ENCODE measurements at places on chromosomes 1 and 21. TPM values are rescaled to one million over a fixed set of nuclear protein-coding genes. Genes with fewer than 3 reads are reported as not detected.

GRCh38 chr1:59738591-59739015 lies 76.1 kb upstream of the HOOK1 start:
- peak; percentile 15 for DNase-seq

- DNase-seq: no peak
Measured at GRCh38 chr1:204493145-204493983, 1.2 kb downstream of the PIK3C2B start.

DNA sequence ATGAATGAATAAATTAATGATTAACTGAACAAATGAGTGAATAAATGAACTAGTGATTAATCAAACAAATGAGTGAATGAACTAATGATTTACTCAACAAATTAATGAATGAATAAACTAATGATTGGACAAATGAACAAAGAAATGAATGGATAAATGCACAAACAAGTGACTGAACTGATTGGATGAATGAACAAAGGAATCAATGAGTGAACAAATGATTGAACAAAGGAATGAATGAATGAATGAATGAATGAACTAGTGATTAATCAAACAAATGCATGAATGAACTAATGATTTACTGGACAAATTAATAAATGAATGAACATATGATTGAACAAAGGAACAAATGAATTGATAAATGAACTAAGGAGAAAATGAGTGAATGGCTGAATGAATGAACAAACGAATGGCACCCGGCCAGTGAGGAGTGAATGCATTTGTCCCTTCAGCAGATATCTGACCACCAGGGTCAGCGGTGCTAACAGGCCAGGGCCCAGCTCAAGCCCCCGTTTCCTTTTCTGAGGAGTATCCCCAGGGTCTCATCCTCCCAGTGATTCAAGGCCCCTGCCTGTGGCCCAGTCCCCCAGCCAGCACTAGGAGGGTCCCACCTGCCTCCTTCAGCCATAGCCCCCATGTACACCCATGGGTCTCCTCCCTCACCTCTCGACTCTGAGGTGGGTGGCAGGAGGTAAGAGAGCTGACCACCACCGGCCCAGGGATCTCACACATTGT lies 49.9 kb downstream of the WNT9A start:
- DNase-seq: no peak

GRCh38 chr1:117754061-117754969 lies 148.5 kb downstream of the TENT5C start:
- DNase-seq: peak; percentile 27

DNA sequence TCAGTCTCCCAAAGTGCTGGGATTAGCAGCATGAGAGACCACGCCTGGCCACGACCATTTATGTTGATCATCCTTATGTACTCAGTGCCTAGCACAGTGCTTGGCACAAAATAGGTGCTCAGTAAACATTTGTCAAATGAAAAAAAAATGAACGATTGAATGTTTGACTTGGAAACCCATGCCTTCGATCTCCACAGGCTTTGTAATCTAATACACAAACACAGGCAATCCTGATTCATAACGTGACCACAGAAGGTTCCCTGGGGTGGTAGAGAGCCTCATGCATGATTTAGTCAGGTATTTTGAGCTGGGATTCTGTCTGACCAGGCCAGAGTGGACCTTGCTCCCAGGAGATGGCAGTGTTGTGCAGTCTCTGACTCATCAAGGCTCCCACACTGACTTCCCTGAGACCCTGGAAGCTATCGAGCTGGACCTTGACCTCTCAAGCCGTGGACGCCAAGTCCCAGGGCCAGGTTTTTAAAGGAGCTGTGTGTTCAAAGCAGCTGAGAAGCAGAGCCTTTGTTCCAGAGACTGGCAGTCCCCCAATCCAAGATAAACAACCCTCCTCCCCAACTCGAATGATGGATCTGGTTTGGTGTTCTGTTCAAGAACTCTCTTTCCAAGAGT lies 81.1 kb downstream of the PGM1 start:
- peak; percentile 80 for DNase-seq

DNA sequence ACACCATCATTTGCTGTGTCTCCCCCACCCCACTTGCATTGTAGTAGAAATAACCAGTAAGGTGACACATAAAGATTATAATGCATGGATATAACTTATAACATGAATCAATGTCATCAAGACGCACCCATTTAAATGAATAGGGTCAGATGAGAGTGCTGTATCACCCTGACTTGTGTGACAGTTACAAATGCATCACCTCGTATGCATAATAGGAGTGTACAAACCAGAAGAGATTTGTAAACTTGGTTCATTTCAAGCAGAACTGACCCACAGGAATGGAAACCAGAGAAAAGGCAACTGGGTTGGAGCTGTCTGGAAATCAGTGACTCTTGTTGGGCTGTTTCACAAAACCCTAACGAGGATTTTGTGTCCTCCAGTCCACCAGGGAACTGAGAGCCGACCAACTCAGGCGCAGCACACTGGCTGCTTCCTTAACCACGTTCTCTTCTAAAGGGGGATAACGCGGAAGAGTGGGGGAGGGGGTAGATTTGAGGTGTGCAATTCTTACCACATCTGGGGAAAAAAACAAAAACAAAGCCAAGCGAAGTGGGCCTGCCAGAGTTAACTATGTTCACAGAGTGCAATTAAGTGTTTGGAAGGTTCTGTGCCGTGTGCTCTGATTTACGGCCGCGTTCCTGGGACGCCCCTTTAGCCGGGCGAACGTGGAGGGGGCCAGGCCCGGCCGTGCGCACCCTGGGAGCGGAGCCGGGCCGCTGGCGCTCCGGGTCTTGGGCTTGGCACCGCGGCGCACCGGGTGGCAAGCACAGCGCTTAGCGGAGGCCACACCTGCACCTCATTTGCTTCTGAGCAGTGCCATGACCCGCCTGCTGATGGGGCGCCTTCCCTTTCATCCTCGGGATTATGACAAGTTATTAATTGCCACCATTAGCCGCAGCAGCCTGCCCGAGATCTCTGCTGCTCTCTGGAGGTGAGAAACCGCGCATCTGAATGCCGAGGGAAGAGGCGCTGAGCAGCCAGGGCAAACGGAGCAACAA lies 248.8 kb upstream of the FOXD3 start:
- no peak for DNase-seq

GRCh38 chr1:203926025-203926540 lies 64.7 kb downstream of the SNRPE start:
- DNase-seq: no peak

DNA sequence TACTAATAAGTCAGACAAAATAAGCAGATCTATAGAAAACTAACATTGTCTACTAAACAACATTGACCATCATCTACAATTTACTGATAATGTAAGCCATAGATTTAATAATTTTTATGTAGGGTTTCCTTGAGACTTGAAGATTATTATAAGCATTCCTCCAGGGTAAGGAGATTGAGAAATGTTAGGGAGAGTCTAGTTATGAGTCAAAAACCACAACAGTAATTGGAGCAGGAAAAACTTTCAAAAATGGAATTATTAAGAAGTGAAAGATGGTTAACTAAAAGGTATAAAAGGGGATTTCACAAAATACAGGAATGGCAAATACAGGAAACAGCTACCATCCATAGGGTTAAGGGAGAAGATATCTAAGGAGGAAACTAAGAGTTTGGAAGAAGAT lies 12.4 kb upstream of the UHMK1 start:
- DNase-seq: no peak

DNA sequence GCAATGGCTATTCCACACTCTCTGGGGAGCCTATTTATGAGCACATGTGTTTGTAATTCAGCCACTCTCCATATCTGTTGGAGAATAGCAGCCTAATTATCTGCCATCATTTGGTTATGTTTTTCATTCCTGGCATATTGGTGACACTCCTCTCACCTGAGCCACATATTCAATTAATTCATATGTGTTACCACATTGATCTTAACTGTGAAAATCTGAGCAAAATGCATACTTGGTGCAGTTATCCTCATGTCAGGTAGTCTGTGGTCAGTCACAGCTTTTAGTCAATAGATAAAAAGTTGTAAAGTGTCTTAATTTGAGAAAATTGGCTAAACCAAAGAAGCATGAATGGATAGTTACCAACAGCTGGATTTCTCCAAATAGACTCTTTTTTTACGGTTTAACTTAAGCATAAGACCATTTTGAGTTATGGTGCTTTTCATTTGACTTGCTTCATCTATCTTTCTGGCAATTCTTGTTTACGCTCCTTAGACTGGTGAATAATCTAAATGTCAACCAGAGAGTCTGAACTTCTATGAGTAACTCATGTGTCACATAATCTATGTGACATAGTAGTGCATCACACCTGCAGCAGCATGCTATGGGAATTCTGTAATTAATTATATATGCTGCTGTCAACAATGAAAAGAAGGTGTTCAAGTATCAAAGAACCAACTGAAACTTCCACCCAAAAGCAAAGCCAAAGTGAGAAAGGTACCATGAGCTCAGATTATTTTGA lies 187.7 kb upstream of the SGIP1 start:
- no peak for DNase-seq

- no peak for DNase-seq
Measured at GRCh38 chr1:87394513-87394912, 65.8 kb downstream of the LMO4 start.

DNA sequence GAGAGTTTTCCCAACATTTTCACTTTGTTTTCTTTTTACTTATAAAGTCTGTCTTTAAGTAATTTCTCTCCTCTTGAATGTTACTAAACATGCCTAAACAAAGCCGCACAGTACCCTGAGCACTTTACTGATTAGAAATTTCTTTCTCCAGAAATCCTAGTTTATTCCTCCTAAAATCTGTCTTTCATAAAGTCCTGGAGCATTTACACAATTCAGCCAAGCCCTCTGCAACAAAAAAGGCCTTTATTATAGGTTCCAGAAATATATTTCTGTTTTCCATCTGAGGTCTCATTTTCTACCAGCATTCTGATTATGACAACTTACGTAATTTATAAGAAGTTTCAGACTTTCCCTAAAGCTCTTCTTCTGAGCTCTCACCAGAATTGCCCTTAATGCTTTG lies 549.5 kb upstream of the OLFM3 start:
- no peak for DNase-seq

DNA sequence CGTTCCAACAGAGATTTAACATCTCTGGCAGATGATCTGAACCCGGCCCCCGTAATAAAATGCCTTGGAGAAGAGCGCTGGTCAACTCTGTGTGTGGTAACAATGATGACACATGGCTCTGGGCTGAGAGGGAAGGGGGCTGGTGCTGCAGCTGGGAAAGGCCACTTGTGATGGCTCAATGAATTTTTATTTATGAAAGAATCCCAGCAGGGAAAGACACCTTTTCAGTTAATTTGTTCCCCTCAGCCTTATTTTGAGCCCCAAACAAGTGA lies 59.4 kb downstream of the SYT6 start:
- DNase-seq: no peak

GRCh38 chr1:17635811-17636210 lies 96.3 kb downstream of the ARHGEF10L start:
- no peak for DNase-seq

GRCh38 chr1:14538335-14538734 lies 60.1 kb upstream of the KAZN start:
- no peak for DNase-seq

DNA sequence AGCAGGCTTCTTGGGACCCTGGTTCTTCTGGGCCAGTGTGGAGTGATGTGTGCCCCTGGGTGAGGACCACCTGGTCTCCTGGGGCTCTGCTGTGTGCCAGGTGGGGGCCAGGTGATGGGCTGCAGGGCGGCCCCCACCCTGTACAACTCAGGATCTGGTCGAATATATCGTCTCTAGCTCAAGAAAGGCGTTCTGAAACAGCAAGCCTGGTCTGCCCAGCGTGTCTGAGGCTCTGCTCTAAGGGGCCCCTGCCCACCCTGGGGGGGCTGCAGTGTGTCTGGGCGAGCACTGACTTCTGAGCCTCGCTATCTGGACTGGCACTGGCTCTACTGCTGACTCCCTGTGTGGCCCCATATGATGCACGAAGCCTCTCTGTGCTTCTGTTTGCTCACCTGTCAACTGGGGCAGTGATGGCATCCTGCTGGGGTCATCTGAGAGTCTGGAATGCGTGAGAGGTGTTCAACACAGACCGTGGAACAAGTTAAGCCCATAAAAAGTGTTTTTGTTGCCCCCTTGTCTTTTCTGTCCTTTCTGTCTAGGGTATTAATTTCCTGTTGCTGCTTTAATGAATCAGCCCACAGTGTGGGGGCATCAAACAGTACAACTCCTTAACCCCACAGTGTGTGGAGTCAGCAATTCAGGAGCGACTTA lies 56.0 kb upstream of the TRAPPC10 start:
- DNase-seq: no peak

DNA sequence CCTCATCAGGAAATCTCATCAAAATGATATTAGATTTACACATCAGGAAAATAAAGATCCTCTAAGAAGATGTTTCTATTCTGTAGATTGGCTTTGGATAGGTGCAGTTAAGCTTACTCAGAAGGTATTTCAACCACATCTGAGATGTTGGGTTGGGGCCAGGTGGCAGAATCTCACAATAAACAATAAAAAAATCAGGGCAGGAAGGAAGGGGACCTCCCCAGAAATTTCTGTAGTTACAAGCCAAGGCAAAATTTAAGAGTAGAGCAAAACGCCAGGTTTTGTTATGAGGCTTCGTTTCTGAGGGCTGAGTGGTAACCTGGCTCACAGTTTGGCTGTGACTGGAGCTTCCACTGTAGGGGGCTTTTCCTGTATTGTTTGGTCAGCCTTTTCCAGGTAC lies 84.8 kb downstream of the HUNK start:
- no peak for DNase-seq

DNA sequence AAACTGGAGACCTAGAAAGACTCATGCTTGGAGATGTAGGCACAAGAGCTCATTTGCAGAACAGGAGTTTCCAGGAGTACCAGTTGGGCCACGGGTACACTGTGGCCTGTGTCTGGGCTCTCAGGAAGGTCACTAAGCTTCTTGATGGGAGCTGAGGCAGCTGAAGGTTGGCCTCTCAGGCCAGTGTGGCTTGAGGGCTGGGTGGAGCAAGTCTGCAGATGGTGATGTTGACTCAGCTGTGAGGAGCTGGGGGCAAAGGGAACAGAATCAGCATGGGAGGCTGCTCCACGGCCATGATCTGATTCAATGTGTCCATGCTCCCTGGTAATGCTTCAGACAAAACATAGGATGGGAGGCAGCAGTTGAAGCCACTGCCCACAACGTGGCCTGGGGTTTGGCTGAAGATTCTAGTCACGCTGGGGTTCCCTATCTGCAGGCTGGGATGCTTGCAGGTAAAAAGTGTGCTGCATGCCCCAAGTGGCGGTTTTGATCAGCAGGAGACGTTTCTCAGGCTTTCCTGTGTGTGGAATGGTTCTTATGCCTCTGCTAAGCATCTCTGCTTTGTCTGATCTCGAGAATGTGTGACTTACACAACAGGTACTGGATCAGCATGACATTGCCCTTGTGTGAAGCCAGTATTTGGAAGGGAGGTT lies 15.4 kb upstream of the TENT5C start:
- DNase-seq: no peak

- no peak for DNase-seq
Measured at GRCh38 chr1:151843398-151843797, 3.8 kb upstream of the C2CD4D start.

GRCh38 chr1:221756830-221757551 lies 15.1 kb upstream of the DUSP10 start:
- DNase-seq: no peak

- DNase-seq: no peak
Measured at GRCh38 chr1:40803447-40803846, 19.9 kb downstream of the KCNQ4 start.

- DNase-seq: no peak
Measured at GRCh38 chr1:64578270-64578973, 108.5 kb downstream of the CACHD1 start.

The RGL1 gene
- 0.91 TPM for total RNA-seq

The ALPL gene
- total RNA-seq: 0.14 TPM

The CACHD1 gene
- 3.1 TPM for total RNA-seq

The TRIM67 gene
- total RNA-seq: 1.3 TPM

The FAM177B gene
- total RNA-seq: 1.4 TPM

The RYR2 gene
- total RNA-seq: 1.0 TPM

The RAB3B gene
- 1.5 TPM for total RNA-seq

The THEM5 gene
- total RNA-seq: not detected
